ENCODE measurements at places on chromosomes 12 and 14.

DNA sequence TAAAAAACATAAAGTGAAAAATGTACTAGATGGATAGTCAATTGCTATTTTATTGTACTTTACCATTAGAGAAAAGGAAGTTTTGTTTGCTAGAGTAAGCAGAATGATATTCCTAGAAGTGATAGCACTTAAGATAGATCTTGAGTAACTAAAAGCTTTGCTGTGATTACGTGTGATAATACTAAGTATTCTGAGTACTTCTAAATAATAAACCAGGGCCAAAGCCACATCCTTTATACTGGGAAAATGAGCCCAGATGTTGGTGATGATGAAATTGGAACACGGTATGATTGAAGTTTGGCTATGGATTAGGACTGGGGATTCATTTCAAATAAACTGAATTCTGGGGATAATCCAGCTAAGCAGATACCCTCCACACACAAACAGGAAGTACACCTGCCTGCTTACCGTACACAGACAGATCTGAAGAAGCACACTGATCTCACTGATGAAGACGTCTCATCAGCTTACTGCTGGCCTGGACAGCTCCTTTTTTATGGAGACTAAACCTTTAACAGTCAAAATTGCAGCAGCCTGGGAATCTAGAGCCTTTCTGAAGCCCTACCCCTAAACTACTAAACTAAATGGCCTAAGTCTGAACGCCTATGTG, 199.8 kb downstream of the LRFN5 start:
- no peak for DNase-seq

DNA sequence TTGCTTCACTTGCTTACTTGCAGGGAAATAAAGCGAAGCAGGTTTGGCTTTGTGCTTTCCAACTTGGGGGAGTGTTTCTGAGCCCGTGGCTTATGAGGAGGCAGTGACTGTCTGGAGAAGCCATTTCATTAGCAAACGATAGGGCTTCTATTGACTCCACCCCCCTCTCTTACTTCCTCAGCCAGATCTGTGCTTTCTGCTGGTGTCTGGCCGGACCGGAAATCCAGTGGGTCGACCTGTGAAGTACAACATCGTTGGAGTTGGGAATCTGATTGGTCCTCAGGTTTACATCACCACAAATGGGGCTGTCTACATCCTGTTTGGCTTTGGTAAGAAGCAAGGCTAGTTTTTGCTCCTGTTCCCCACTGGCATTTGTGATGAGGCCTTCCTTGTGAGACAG, 22.3 kb downstream of the FAM234B start:
- DNase-seq, result no peak

DNA sequence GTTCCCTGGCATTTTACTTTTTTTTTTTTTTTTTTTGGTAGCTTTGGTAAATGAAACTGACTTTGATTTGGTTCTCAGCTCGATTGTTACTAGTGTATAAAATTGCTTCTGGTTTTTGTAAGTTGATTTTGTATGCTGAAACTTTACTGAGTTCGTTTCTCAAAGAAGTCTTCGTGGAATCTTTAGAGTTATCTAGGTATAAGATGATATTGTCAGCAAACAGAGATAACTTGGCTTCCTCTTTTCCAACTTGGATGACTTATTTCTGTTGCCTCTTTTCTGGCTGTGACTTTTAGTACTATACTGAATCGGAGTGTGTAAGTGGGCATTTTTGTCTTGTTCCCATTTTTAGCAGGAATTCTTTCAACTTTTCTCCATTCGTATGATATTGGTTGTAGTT, 28.1 kb downstream of the USP15 start:
- DNase-seq, result no peak

GRCh38 chr14:28877923-28878322, 111.3 kb downstream of the FOXG1 start:
- DNase-seq, result no peak

GRCh38 chr12:11765817-11766794, 116.6 kb downstream of the ETV6 start:
- peak; percentile 11 for DNase-seq

- no peak for DNase-seq
Measured at GRCh38 chr12:91191513-91192111, 9.0 kb upstream of the DCN start.

DNA sequence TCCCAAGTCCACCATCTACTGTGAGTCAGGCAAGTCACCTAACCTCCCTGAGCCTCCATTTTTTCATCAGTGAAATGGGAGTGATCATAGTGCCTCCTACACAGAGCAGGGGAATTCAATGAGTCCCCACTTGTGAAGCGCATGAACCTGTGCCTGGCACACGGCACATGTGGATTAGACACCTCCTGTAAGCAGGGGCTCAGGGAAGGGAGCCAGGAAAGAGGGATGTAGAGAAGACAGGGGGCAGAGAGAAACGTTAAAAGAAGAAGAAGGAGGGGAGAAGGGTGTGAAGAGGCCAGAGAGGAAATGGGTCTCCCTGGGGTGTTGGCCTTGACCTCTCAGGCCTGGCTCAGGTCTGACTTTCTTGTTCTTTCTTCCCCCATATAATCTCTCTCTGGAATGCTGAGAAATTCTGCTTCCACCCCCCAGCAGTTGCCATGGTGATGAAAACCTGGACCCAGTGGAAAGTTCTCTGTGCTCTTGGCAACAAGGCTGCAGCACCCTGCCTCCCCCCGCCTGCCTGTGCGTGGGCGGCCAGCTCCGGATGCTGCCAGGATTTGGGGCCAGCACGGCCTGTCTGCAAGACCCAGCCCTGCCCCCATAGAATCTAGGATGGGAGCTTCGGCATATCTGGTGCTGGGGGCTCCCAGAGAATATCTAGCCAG, 94.5 kb downstream of the CALM1 start:
- no peak for DNase-seq

DNA sequence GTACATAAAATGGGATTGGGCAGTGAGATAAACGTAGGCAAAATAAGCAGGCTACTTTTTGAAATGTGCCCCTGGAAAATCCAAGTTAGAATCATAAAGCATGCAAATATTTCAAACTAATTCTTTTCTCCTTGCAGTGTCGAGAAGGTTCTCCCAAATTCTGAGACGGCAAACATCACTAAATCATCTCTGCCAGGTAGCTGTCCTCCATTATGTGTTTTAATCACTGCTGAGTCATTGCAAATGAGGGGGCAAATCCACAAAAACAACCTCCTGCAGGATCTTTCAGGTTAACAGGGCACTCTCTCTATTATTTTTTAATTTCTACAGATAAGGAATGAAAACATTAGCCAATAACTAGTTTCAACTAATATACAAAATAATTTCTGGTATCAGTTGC, 63.2 kb upstream of the RIC8B start:
- DNase-seq, result no peak

GRCh38 chr14:73750531-73750901, 36.3 kb upstream of the PNMA1 start:
- no peak for DNase-seq

- DNase-seq, result no peak
Measured at GRCh38 chr14:88049266-88049665, 44.3 kb downstream of the GPR65 start.

DNA sequence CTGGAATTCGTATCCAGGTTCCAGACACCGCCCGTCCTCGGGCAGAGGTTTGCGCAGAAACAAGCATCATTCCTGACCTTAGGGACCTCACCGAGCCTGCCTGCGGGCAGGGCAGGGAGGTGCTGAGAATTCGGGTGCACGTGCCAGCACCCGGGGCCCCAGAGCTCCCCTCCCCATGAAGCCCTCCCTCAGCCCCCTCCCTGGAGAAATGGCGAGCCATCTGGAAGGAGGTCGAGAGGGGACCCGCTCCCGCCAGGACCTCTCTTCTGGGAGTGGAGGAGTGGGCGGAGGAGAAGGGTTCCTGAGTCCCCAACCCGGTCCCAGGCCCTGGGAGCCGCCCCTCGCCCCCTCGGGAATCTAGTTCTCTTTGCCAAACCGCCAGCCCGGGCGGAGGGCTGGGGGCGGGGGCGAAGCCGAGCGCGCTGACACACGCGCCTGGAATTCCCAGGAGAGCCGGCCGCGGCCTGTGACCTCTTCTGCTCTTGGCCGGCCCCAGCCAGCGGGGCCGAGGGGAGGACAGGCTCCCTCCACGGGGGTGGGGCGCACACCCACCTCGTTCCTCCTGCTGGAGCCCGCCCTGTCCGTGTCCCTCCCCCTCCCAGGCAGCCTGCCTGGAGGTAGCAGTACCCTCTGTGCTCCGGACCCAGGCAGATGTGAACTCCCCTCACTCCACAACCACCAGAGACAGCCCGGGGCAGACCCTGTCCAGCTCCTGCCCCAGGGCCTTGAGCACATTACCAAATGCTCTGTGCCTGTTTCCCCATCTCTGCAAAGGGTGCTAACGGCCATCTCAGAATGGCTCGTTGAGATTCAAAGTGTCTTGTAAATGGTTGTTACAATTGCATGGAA, 23.0 kb upstream of the GPR132 start:
- no peak for DNase-seq

GRCh38 chr12:50786498-50787231, 22.8 kb downstream of the ATF1 start:
- DNase-seq, result no peak

Measured in KG1 (cell line).